ENCODE measurements at places on chromosomes 11 and 22.
A peak's percentile ranks its signal among the peaks of the same experiment; 100 is the strongest.

DNA sequence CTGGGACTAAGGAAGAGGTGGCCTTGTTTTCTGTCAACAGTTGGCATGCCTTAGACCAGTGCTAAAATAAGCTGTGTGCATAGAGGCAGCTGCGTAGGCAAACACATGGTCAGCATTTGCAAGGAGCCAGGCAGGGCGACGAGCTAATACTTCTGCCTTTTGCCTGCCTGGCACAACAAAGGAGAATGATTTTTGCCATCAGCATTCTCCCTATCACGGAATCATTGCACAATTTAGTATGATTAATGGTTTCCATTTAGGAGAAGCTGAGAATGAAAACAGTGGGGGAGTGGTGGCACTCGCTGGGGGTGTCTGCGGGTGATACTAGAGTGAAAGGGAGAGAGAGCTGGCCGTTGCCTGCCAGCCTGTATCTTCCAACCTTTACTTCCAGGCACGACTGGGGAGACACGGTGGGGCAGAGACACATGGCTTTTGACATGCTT, 336.0 kb downstream of the CADM1 start:
- DNase-seq, result no peak

DNA sequence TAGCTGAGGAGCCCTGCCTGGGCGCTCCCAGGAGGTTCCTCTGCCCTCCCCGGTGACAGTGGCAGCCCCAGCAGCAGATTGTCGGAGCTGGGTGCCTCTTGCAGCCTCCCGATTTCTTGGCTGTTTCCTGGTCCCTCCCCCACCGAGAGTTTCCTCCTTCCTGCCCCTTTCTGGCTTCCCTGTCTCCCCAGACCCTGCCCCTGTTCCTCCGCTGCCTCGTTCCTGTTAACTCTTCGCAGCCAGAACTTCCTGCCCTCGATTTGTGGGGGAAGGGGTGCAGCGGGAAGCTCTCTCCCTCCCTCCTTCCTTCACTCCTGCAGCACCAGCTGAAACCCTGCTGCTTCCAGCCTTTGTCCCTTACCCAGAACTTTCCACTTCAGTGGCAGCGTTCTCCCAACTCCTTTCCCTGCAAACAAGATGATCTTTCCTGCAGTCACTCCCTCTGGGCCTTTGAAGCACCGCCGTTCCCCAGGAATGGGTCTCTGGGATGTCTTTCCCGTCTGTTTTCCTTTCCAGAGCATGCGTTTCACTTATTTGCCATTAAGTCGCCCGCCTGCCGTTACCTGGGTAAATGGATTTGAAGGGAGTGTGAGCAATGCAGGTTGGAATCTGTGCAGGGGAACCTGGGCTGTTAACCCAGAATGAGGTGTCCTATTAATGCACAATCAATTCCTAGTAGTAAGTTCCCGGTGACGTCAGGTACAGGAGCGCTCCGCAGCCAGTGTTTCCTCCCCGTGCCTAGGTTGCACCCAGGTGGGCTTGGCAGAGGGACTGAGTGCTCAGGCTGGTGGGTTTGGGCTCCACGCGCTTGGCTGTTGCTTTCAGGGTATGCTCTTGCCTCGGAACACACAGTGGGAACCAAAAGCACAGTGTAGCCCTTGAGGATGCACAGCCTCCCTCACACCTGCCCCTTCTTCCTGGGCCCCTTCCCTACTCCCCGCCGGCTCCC, 4.3 kb downstream of the GRK2 start:
- no peak for DNase-seq

- DNase-seq, result peak; percentile 83
These were observed 261.6 kb upstream of the CADM1 start for GRCh38 chr11:115765803-115766239.

DNA sequence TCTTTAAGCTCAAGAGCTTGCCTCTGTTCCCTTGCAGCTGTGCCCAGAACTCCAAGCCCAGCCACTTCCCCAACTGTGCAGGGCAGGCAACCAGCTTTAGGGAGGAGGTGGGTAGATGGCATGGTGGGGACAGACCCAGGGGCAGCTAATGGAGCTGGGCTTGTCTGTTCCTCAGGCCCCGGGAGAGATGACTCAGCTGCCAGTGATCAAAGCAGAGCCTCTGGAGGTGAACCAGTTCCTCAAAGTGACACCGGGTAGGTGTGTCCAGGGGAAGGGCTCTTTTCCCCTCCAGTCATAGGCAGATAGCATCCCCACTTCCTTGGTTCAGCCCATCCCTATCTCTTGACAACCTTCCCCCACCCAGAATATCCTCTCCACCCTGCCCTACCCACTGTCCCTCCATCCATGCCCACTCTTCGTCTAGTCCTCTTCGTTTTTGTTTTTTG, 32.4 kb downstream of the CREB3L1 start:
- peak; percentile 50 for DNase-seq

- DNase-seq, result no peak
These were observed 76.9 kb upstream of the API5 start for GRCh38 chr11:43234881-43235280.

DNA sequence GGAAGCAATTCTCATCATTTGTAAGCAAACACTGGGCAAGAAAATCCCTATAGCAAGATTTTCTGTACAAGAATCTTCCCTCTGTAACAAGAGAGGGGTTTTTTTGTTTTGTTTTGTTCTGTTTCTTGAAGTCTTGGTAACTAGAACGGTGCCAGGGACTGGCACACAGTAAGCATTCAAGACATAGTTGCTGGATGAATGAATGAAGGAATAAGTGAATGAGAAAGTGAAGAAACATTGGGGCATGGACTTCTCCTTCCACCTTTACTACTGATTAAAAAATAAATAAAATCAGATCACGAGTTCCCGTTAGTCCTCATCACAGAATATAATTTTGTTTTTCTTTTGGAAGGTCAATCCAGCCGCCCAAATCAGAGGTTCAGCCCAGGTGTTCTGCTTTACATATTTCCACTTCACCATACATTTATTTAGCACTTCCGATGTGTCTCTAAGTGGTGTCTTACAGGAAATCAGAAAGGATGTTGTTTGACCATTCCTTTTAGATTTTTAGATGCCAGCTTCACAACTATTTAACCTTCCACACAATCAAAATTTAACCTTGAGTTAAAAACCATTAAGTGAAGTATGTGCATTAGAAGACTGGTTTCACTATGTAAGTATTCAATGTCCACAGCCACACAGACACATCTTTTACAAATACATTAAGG, 281.2 kb downstream of the CADM1 start:
- no peak for DNase-seq

GRCh38 chr22:38923463-38924346, 33.7 kb upstream of the APOBEC3A start:
- no peak for DNase-seq

DNA sequence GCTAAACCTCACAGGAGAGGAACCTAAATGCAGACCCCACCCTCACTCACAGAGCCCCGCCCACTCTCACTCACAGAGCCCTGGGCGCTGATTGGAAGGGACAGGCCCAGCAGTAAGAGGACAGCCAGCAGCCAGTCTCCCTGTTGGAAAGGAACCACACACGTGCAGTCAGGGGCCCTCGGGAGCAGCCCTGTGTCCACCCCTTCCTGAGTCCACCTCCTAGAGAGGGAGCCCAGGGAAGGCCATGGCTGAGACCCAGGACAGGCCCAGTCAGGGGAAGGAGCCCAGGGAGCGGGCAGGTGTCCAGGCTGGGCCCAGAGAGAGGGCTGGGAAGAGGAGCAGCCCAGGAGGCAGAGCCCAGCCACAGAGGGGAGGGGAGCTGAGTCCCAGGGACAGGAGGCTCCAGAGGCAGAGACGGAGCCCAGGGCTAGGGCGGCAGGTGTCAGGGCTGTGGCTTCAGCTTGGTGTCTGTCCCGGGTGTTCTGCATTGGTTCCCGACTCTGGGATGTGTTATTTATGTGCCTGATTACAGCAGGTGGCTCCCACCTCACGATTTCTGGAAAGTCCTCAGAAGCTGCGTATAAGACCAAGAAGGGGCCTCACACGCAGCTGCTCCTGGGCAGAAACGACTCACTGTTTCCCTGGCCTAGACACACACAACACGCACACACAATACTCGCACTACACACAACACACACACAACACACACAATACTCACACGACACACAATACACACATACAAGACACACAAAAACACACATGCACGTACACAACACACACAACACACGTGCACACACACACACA, 9.0 kb upstream of the APOBEC3H start:
- DNase-seq, result no peak

DNA sequence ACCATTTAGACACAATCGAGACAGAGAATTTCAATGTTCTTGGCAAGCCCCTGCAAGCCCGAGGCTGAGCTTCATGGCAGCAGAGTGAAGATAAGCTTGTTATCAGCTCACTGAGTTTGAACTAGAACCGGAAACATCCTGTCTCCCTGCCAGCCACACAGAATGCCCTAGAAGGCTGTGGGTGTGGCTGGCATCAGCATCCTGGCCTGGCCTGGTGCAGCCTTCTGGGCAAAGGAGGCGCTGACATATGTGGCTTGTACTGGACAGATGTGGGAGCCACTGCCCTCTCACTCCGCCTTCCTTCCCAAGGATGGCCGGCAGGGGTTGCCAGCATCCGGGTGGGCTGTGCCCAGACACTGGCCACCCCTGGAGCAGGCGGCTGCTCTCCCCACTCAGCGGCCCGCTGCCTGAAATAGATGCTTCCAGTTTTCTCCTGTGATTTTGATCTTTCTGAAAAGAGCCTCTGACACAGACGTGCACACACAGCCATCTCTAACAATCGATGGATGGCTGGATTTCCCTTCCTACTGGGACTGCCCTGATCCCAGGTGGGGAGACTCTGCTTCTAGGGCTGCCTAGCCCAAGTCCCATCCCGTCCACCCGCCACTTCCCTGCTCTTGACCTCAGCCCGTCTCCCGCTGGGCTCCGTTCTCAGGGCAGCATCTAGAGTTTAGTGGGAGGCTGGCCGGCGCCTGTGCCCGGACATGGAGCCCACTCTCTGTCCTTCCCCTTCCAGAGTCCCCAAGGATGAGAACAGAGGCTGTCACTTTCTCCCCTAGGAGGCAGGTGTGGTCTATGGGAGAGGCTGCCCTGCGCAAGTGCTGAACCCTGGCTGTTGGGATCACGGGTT, 149.7 kb downstream of the CTTN start:
- DNase-seq, result no peak

DNA sequence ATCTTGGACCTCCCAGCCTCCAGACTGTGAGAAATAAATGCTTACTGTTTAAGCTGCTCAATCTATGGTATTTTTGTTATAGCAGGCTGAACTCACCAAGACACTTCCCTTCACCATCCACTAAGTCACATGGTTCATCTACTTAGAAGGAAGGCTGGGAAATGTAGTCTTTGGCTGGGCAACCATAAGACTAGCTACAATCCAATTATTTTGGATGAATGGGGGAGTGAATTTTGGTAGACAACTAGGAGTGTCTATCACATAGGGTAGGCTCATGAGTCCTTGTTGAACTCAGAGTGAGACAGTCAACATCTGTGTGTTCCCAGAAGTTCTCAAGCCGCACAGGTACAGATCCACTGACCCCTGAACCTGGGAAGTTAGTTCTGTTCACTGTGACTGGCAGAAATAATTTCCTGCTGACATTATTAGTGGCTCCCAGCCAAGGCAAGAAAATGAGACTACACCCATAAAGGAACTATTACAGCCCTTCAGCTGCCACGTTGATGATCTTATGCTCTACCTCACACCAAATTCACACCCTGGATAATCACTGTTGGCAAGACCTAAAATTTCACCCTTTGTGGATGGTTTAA, 3.1 kb upstream of the SLC35C1 start:
- peak; percentile 54 for DNase-seq

DNA sequence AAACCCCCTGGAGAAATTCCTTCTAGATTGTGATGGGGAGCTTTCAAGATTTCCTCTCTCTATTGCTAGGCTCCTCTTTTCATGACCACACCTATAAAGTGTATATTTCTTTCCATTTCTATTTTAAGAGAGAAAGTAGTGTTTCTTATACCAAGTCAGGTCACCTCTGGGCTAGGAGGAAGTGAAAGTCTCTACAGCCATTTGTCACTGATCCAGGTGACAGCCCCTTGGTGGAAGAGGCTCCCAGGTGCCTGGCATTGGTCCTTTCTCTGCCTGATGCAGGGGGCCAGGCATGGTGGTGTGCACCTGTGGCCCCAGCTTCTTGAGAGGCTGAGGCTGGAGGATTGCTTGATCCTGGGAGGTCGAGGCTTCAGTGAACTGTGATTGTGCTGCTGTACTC, 64.7 kb downstream of the DHCR7 start:
- DNase-seq, result no peak

DNA sequence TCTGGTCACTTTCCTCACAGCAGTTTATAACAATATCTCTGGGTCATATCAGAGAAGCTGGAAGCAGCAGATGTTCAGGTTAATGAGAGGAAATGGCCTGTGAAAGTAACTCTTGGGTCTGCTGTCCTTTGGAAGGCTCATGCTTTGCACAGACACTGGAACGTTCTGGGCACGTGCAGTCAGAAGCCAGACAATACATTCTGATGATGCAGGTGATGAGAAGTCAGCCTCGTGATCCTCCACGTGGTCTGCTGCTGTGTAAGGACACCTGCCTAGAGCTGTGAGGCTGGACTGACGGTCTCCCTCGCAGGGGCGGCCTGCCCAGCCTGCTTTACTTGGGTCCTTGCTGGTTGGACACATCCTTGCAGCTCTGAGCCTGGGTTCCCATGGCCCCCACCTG, 18.8 kb upstream of the ADORA2A start:
- DNase-seq, result no peak

DNA sequence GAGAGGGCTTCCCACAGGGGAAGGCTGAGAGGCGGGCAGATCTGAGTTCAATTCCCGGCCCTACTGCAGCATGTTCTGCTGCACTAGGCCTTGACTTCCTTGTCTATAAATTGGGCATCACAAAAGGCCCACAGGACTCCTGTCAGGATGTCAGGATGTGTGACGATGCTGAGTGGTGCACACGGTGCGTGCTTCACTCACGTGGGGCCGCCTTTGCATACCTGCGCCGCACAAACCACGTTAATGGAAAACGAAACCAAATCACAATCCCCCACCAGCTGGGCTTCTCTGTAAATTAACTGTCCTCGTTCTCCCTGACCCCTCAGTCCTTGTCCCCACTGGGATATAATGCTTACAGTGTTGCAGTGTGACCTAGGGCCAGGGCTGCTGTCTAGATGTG, 32.3 kb upstream of the TSPAN18 start:
- DNase-seq, result no peak

DNA sequence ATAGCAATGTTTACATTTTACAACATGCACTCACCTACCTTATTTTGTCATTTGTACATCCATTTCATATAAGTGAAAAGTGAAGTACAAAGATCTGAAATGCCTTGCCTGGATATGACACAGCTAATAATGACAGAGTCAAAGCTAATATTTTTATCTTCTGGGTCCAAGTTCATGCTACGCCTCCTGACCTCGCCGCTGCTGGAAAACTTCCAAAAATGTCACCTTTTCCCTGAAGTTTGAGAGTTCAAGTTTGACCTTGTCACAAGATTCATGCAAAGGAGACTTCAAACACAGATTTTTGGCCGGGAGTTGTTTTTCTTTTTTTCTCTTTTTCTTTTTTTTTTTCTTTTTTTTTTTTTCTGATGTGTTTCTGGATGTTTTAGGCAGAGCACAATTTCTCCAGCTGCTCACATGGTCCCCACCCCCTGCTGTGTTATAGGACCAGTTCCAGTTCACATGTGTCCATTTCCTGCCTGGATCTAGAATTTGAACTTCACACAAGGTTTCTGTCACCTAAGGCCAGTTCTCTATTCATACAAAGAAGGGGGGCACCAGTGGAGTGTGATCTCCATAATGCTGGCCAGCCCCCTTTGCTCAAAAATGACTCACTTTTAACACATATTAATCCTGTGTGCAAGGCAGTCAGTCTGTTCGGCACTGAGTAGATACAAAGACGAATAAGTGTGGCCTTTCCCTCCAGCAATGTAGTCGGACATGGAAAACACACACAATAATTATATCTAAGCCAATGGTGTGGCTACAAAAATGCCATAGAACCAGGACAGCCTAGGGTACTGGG, 546.8 kb downstream of the BUD13 start:
- DNase-seq, result no peak
